ENCODE measurements at places on chromosomes 2 and 18.

- no peak for DNase-seq
- H3K27me3 ChIP-seq: no peaks in the 10 kb centered on the region
- H3K4me3 ChIP-seq: no peak overlapping the region
- H3K4me1 ChIP-seq: no peaks in the 10 kb centered on the region
Observed at GRCh38 chr2:196149948-196150347, 21.4 kb downstream of the STK17B start.

- no peak for DNase-seq
- no peaks in the 10 kb centered on the region for H3K27me3 ChIP-seq
- no peaks in the 10 kb centered on the region for H3K4me1 ChIP-seq
- H3K4me3 ChIP-seq: no peak overlapping the region
Observed at GRCh38 chr2:111133603-111134002, 12.9 kb downstream of the BCL2L11 start.

DNA sequence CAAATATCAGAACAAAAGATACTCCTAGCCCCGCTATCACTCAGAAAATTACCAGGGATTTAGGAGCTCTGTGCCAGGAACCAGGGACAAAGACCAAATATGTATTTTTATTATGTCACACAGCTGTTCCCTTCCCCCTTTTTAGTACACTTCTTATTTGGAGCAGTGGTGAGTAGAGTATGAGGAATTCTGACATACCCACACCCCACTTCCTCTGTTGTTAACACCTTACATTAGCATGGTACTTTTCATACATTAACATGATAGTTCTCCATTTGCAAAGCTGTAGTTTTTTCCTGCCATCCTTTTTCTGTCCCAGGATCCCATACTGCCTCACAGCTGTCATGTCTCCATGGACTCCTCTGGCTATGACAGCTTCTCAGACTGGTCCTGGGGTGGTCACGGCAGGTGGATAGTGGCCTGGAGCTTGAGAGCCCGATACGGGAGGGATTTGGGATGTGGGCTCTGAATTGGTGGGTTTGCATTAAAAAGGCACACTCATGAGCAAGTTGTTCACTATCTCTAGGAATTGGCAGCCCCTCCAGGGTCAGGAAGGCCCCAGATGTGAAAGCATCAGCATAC, 100.2 kb downstream of the SH3RF3 start:
- no peak overlapping the region for H3K27ac ChIP-seq
- peaks cover 13% of the 10 kb centered on the region for H3K27me3 ChIP-seq
- H3K4me3 ChIP-seq: no peak overlapping the region
- no peaks in the 10 kb centered on the region for H3K4me1 ChIP-seq
- H3K36me3 ChIP-seq: no peaks in the 10 kb centered on the region
- no peak for DNase-seq

GRCh38 chr18:44564922-44565321, 115.8 kb upstream of the SETBP1 start:
- H3K4me3 ChIP-seq: no peak overlapping the region
- no peaks in the 10 kb centered on the region for H3K36me3 ChIP-seq
- no peaks in the 10 kb centered on the region for H3K27me3 ChIP-seq

DNA sequence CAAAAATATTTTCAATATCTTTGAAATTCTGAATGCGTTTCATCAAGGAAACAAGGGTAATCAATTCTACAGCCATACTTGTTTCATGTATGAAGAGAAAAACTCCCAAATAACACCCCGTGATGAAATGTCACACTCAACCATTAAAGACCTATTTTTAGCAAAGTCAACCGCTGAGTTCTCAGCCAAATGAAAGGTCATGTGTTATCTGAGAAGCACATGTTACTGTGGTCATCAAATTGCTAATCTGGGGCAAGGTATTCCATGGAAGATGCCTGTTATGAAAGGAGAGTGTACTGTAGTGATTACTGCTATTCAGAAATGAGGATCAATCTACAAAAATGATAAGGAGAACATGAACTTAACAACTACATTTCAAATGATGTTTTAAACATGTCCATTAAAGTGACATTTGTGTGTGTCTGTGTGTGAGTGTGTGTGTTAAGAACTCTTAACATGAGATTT, 126.7 kb downstream of the BCL2 start:
- DNase-seq: no peak
- H3K4me1 ChIP-seq: peaks cover 12% of the 10 kb centered on the region
- no peaks in the 10 kb centered on the region for H3K36me3 ChIP-seq
- H3K27me3 ChIP-seq: no peaks in the 10 kb centered on the region

GRCh38 chr2:74564222-74564621, 9.7 kb downstream of the DOK1 start:
- DNase-seq: no peak
- H3K27ac ChIP-seq: no peak overlapping the region
- no peaks in the 10 kb centered on the region for H3K36me3 ChIP-seq
- H3K27me3 ChIP-seq: peaks cover 67% of the 10 kb centered on the region
- H3K4me3 ChIP-seq: no peak overlapping the region

- no peaks in the 10 kb centered on the region for H3K4me1 ChIP-seq
- no peaks in the 10 kb centered on the region for H3K36me3 ChIP-seq
- H3K27ac ChIP-seq: no peak overlapping the region
- DNase-seq: peak; percentile 11
Observed at GRCh38 chr2:86661333-86661732, 37.7 kb upstream of the RNF103 start.

GRCh38 chr2:78541088-78541450, 484.4 kb upstream of the REG3G start:
- H3K36me3 ChIP-seq: no peaks in the 10 kb centered on the region
- no peaks in the 10 kb centered on the region for H3K27me3 ChIP-seq
- no peak for DNase-seq
- no peak overlapping the region for H3K4me3 ChIP-seq
- H3K27ac ChIP-seq: no peak overlapping the region

- H3K4me3 ChIP-seq: no peak overlapping the region
- H3K27me3 ChIP-seq: no peaks in the 10 kb centered on the region
- no peak for DNase-seq
- H3K27ac ChIP-seq: no peak overlapping the region
Observed at GRCh38 chr2:150075831-150076230, 411.6 kb downstream of the RND3 start.

DNA sequence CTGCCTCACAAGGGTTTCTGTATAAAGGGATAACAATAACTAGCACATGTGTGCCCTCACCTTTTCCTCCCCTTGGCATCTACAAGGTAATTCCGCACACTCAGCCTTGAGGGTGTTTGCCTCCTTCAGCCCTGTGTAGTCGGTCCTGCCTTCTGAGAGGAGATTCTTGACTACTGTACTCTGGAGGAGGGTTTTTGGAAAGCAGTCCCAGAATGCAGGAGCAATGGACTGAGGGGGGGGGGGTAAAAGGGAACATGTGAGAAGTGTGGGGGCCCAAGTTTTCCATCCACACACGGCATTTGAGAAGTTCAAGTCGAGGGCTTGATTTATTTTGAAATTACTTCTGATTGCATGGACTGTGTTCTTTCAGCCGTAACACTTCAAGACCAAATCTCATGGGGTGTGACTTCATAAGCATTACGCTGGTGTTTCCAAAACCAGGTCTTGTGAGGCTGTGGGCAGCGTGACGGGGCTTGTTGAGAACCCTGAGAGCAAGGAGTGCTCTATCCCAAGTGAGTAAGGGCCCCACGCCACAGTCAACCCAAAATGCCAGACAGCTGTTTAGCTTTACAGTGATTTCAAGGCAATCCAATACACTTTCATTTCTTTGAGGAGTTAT, 198.7 kb upstream of the MEIS1 start:
- no peak for DNase-seq
- H3K4me3 ChIP-seq: no peak overlapping the region
- no peak overlapping the region for H3K27ac ChIP-seq
- no peaks in the 10 kb centered on the region for H3K36me3 ChIP-seq
- no peaks in the 10 kb centered on the region for H3K27me3 ChIP-seq

All from large intestine (tissue), 12 donors.